Brain microvascular endothelial cell (primary cell): ENCODE measurements at places on chromosomes 5 and 9.
A peak's percentile ranks its signal among the peaks of the same experiment; 100 is the strongest.

DNA sequence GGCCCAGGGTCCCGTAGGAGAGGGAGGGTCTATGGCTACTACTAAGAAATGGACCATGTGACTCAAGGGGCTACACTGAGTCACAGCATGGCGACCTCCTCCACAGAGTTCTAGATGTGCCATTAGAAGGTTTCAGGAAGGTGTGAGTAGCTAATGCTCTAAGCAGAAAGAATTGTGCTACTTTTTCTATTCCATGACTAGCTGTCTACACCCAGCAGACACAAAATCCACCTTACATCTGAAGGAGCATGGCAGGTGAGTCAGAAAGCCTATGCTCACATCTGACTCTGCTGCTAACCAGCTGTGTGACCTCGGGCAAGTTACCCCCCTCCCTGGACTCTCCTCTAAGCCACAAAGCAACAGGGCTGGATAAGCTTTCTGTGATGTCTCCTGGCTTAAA is 14.4 kb upstream of the MEIKIN start:
- no peak for DNase-seq

GRCh38 chr5:38673671-38674071 is 117.2 kb upstream of the LIFR start:
- DNase-seq, result no peak

- no peak for DNase-seq
These were observed at the start of gene PCDH1 for GRCh38 chr5:141878186-141878710. Gene PCDH1 (minus strand): TSS chr5:141878410. CDS start chr5:141878262, 148 bp downstream.

- no peak for DNase-seq
These were observed 73.0 kb downstream of the RASEF start for GRCh38 chr9:82989929-82990328.

DNA sequence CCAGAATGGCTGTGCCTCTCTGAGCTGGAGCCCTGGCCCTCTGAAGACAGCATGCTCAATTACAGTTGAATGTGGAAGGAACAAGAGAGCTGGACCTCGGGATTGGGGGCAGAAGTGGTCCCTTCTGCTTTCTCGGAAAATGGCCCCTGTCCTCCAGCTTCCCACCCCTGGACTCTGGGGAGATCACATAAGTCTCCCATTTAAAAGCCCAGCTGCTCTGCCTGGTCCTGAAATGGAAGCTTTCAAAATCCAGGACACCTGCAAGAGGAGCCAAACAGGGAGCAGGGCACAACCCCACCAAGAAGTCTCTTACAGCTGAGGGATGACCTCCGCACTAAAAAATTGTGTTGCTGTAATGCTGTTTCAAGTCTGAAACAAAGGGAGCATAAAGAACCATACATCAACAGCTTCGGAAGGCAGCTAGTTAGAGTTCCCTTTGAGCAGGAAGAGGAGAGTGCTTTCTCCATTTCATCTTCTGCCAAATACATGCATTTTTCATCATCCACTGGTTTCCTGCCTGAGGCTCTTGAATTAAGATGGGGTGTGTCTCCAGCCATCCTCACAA is 48.2 kb downstream of the TGFBI start:
- no peak for DNase-seq

- no peak for DNase-seq
These were observed 991 bp downstream of the IARS1 start for GRCh38 chr9:92292338-92293074.

DNA sequence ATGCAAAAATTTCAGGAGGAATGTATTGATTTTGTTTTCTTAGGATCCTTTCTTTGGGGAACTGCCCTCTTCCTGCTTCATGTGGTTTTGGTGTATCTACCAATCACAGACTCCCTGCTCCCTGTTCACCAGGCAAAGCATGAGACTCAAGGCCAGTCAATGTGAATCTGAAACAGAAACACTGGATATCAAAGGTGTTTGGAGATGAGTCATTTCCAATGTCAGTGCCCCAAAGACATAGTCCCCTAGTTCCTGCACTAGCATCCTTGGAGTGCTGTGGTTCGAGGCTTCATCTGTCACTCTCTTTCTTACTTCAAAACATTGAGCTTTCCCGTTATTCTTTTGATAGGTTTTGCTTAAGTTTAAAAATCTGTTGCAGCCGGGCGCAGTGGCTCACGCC is 8.1 kb downstream of the PPP3R2 start:
- no peak for DNase-seq

- DNase-seq, result peak; percentile 61
These were observed 21.4 kb downstream of the TMEM245 start for GRCh38 chr9:109098171-109098959.

- no peak for DNase-seq
These were observed 10.9 kb downstream of the IGIP start for GRCh38 chr5:140136624-140137023.

DNA sequence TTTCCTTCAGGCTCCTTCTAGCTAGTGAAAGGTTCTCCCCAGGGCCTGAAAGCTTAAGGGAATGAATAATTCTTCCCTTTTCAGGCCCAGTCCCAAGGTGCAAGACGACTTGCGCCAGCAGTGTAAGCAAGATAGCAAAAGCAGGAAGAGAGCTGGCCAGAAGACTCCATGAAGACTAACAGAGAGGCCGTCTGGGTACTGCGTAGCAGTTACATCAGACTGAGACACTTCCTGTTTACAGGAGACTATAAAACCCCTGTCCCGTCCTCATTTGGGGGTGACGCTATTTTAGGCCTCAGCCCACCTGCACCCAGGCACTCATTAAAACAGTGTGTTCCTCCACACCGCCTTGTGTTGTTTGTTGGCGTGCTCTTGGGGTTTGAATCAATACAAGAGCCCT is 90.7 kb upstream of the MOCS2 start:
- DNase-seq, result no peak

GRCh38 chr9:92717201-92718085 is 47.2 kb downstream of the BICD2 start:
- DNase-seq, result no peak

DNA sequence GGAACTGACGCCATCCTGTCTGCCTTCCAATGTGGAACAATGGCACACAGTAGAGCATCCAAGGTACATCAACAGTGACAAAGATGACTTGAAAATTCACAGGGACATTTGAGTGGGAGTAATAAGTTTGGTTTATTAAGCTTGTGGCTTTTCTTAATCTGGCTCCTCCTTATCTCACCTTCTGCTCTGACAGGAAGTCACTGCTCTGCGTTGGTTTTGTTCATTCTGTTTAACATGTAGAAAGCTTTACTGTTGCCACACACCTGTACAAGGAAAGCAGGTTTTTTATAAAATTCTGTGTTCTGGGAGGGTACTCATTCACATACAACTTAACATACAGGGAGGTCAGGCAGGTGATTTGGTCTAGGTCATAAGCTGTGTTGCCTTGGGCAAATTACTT is 1.6 kb upstream of the GZMK start:
- DNase-seq, result no peak

DNA sequence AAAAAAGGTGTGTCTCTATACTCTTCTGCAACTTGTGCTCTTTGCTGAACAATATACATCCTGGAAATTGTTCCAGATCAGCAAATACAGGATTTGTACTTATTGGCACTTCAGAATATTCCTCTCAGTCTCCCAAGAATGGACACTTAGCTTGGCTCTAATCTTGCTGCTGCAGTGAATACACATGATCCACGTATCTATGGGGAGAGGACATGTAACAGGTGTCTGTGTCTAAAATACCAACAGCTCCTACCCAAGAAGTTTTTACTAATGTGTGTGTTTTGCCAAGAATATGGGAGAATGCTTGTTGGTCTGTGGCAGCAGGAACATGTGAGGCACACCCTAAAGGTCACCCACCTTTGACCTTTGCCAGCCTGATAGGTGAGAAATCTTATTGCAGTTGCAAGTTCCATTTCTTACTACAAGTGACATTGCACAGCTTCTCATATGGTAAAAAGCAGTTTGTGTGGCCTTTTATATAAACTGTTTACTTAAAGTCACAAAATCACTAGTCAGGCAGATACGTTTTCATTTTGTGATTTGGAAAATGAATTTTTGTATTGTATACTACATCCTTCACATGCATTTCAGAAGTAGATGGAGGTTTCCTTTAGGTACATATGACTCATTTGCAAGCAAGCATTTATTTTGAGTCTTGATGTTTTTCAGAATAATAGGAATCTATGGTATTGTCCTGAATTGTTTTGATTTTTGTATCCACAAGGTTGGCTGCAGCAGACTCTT is 35.8 kb downstream of the PHF2 start:
- DNase-seq, result no peak

GRCh38 chr5:116395631-116396203 is 178.9 kb downstream of the SEMA6A start:
- no peak for DNase-seq

GRCh38 chr9:121822093-121823085 is 171.0 kb downstream of the DAB2IP start:
- no peak for DNase-seq

GRCh38 chr9:6495466-6495865 is 82.5 kb downstream of the UHRF2 start:
- DNase-seq, result no peak

DNA sequence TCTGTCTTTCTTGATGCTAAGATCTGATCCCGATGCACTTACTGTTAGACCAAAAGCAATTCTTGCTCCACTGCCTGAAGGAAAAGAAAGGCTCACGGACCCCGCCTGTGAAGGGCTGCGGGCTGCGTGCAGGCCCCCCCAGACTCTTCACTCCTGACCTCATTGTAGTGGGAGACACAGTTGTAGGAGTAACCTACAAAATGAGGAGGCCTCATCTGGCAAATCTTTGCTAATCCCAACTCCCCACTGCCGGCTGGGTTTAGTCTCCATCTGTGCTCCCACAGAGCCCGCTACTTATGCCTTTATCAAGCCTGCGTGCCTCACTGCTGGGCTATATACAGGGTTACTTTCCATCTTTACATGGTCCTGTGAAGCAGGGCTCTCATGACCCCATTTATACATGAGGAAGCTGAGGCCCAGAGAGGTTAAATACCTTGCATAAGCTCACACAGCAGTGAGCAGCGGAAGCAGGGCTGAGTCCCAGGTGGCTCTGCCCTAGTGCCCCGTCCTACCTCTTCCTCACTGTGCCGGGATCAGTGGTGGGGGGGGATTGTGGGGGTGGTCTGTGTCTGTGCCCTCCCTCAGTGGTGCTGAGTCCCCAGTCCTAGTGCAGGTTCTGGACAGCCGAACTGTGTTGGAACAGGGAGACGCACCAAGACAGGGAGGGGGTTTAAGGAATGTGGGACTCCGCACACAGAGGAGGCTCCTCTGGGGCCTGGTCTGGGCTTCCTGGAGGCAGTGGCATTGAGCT is 43.9 kb upstream of the RNF130 start:
- no peak for DNase-seq

DNA sequence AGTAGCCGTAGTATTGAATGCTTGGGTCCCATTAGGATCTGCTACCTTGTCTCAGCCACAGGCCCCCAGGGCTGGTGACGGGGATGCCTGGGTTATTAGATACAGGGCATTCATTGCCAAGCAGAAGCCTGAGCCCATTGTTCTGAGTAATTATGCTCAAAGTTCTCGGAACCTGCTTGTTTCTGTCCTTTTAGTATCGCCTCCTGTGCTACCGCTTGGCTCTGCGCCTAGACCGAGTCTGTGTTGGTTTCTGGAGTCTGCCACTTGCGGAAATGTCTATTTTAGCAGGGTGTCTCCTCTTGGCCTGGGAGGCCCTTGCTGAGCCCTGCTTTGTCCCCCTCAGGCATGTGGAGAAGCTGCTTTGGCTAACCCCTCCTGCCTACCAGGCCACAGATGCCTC is 506.1 kb downstream of the BNC2 start:
- DNase-seq, result no peak

GRCh38 chr9:91276513-91276912 is 85.2 kb downstream of the AUH start:
- no peak for DNase-seq
